GM12892 (cell line): ENCODE measurements at places on chromosomes 13 and 19.
A peak's percentile ranks its signal among the peaks of the same experiment; 100 is the strongest.

- DNase-seq = no peak
These were observed at the start of gene SMIM24 for GRCh38 chr19:3480383-3481091. TSS of gene SMIM24 (minus strand) at chr19:3480525. CDS start at chr19:3480463, 62 bp downstream.

DNA sequence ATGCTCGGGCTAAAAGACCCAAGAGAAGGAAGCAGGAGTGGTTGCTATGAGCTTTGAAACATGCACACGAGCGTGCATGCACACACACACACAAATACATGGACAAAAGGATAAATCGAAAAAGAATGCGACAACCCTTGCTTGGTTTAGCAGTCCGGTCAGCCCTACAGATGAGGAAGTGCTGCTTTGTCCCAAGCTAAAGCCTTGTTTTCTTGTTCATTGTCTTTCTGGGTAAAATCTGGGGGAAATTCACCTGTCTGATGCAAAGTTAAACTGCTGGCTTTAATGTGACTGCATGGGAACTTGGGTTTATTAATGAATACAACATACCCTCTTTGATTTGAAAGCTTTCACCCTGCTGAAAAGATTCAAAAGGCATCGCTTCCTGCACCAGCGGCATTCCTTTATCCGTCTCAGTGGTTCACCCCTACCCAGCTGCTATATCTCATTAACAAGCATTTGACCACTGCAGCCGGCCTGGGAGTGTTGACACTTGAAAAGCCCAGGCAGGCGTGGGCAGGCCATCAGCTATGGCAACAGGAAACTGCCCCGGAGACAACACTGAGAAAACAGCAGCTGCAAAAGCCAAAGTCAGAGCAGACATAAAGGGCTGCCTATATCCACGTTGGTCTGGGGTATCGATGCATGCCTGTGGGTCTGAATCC is 301.7 kb downstream of the NDFIP2 start:
- no peak for DNase-seq

DNA sequence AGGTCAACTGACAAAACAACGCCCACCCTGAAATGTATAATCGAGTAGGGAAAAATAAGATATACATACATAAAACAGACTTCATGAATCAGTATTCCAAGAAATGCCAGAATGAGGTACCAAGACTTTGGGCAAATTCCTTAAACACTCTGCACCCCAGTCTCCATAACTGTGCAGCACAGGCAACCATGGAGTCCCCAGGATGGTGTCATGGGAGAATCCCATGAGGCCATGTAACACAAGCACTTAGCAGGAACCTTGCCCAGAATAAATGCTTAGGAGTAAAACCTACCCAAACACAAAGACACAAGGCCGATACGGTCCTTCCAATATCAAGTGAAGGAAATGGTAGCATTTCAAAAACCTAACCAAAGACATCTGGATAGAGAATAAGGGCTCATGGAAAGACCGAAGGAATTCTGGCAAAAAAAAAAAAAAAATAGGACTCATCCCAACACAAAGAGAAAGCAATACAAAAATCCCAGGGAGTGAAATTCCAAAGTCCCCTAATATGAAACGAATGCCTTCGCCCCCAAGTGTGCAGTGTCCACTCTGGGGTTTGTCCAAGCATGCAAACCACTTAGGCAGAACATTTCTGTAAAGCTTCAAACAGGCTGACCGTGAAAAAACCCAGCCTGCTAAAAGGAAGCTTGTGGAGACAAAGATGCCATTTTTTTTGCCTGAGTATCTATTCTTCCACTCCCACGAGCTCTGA is 11.1 kb downstream of the ZC3H4 start:
- no peak for DNase-seq

DNA sequence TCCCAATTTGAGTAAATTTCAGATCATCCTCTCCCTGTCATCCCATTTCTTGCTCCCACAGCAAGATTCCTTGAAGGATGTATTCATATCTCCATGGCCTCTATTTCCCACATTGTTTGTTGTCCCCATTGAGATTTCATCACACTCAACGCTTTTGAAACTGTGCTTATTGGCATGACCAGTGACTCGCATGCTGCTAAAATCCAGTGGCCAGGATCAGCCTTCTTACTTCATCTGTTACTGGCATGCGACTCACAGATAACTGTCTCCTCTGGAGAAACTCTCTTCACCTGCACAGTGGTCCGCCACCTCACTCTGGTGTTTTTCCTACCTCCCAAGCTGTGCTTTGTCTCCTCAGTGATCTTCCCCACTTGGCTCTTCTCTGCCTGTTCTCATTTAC is 95.8 kb downstream of the WASF3 start:
- no peak for DNase-seq

DNA sequence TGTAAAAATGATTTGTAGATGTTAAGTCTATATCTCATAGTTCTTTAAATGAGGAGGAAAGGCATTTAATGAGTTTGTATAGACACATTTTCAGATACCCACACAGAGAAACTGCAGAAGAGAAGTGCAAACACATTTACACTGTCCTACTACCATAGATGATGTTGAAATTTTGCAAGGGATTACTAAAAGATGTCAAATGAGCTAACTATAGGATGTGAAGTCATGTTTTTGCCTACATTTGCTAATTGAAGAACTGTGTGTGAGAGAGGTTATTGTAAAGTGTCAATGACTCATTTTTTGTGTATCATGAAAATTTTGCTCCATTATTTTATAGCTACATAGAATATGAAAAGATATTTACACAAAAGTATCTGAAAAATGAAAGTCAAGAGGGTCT is 178.9 kb downstream of the ITGBL1 start:
- no peak for DNase-seq

DNA sequence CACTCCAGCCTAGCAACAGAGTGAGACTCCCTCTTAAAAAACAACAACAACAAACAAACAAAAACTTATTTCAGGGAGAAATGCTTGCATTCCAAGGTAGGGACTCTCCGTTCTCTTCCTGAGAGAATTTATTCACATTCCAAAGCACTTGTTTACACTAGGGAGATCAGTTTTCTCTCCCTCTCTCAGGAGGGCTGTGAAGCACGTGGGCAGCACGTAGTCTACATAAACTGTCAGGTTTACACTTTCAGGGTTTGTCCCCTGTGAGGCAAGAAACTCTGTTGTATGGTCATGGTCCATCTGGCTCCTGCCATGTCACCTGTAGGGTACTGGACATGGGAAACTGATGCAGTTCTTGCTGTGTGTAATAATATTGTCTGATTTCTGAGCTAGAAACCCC is 31.6 kb downstream of the WDR87 start:
- no peak for DNase-seq

DNA sequence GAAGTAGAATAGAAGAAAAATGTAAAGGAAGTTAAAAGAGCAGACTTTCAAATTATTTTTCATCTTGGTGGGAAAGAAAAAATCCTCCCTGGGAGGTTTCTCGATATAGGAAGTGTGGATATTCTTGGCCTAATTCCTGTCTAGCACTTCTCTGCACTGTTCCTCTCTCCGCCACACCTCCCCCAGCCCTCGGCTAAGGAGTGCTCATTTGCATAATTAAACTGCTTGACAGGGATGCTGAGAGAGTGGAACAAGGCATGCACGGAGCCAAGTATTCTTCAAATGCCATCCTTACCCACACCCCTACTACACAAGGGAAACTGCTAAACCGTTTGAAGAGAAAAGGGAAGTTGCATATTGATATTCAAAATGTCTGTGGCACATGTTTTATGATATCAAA is 511.0 kb upstream of the HTR2A start:
- no peak for DNase-seq

DNA sequence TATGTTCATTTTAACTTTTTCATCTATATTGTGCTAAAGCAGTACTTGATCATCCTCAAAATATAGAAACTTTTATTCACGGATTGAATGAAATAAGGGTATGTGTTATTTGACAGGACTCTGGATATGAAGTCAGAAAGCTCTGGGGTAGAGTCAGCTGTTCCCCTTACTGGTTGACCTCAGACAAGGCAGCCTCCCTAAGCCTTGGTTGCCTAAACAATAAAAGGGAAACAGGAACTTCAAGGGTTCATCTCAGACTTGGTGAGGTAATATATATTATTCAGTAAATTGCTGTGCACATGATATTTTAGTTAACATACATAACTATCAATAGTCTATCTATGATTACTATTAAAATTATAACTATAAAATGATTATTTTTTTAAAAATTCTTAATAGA is 13.6 kb downstream of the POLR1D start:
- DNase-seq = no peak

GRCh38 chr13:101985321-101985720 is 416.5 kb downstream of the FGF14 start:
- no peak for DNase-seq

DNA sequence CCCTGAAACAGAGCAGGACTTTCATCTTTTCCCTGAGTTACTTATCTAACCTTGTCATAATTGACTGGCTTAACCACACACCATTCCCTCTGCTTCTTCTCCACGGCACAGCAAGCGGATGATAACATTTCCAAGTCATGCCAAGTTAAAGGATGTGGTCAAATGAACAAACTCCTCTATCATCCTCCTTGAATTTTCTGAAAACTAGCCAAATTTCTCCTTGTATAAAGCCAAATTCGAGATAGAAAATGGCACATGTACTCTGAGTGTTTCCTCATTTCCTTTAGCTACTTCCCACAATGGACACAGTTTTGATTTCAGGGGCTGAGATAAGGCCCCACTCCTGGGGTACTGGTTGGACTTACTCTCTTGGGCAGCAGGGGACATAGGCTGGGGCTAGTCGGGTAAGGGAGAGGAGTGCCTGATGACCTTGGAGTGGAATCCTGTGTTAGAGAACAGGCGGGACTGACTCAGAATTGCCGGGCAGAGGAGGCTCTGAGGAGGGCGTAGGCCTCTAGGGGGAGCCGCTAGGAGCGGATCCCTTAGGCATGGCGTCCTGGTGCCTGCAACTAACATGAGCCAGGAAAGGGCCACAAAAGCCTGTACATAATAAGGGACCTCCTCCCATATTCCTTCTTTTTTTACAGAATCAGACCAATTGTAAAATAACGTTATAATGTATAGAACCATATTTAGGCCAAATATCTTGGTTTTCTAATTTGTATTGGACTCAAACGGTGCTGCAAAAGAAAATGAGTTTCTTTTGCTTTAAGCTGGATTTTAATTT is 20.3 kb upstream of the TMTC4 start:
- peak; percentile 21 for DNase-seq

GRCh38 chr19:43028866-43029265 is 2.6 kb upstream of the PSG11 start:
- no peak for DNase-seq

DNA sequence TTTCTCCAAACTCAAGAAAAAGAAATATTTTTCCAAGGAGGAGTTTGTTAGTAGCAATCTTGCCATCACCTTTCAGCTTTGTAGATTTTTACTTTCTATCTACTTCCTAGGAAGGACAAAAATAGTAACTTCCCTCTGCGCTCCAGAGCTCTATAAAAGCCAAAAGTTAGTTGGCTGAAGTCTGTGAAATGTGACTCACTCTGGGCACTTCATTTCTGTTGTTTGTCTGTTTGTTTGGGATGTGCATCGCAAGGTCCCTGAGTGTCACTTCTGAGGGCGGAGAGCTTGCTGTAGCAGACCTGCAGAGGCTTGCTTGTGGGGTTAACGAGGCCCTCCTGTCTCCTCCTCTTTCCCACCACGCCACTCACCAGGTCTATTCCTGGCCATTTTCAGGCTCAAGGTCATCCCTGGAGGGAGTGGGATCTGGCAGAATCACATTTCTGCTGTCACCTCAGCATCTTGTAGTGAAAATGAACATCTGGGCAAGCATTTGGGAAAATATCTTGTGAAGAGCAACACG is 307.6 kb downstream of the GPC6 start:
- no peak for DNase-seq

DNA sequence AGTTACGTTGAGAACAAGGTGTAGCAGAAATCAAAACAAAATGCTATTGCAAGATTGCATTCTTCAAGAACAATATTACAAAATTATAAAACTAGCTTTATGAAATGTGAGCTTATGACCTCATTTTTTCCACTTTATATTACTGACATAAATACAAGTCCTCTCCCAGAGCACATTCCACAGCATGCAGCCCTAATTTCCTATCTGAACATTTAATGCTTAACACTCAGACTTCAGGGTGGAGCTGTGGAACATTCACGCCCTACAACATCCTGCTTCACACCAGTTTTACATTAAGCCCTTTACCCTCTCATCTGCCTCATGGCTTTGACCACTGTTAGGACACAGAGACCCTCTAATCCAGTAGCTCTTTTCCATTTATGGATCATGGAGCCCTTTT is 65.5 kb downstream of the EPSTI1 start:
- DNase-seq = no peak

GRCh38 chr19:292951-293350 is 1.7 kb upstream of the PLPP2 start:
- DNase-seq = no peak

DNA sequence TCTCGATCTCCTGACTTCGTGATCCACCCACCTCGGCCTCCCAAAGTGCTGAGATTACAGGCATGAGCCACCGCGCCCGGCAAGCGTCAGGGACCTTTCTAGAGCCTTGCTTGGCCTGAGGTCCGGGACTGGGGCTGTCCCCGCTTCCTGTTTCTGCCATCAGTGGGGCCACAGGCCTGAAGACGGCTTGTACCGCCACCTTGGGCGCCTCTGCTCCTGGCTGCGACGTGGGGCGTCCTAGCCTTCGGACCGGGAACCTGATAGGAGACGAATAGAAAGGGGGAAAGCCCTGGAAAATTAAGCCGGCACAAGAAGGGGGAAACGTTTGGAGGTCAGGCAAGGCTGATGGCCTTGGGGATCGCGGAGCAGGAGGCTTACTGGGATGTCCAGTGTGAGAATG is 35.1 kb downstream of the RNF6 start:
- no peak for DNase-seq
